ENCODE measurements at places on chromosomes 7 and 10. TPM values are rescaled to one million over a fixed set of nuclear protein-coding genes. Genes with fewer than 3 reads are reported as not detected.
A peak's percentile ranks its signal among the peaks of the same experiment; 100 is the strongest.

- no peak for DNase-seq
Measured at GRCh38 chr10:122458693-122459092, 2.7 kb upstream of the HTRA1 start.

DNA sequence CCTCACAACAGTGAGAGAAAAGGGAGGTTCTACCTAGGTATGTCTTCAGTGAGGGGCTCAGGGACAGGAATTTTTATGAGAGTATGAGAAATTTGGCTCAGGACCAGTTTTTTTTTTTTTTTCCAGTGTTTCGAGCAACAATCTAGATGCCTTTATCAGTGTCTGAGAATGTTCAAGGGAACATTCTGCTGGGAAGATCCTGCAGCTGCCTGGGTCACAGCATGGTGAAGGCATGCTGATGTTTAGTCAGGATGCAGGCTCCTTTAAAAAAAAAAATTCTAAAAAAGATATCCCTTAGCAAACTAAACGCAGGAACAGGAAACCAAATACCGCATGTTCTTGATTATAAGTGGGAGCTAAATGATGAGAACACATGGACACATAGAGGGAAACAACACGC is 31.0 kb downstream of the SBDS start:
- DNase-seq = no peak

GRCh38 chr10:17134737-17135260 is 5.2 kb upstream of the CUBN start:
- no peak for DNase-seq

PAX2 gene
- 39.7 TPM for total RNA-seq

DNA sequence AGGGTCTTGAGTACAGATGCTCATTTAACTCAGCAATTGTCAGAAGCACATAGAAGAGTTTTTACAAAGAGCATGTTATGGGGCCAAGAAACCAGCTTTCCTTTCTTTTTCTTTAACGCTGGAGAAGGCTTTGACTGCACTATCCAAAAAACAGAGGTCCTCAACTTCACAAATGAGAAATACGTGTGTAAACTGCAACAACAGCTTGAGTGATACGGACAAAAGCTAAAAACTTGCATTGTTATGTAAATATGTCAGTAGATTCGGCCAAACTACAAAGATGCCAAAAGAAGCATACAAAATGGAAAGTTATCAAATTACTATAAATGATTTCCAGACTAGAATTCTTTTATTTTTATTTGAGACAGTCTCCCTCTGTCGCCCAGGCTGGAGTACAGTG is 62.4 kb upstream of the C10orf90 start:
- DNase-seq = no peak

HTR7 gene
- total RNA-seq = 1.0 TPM

GRCh38 chr10:50260791-50261281 is 9.5 kb upstream of the ASAH2 start:
- DNase-seq = no peak

TMEM236 gene
- 0.73 TPM for total RNA-seq

DNA sequence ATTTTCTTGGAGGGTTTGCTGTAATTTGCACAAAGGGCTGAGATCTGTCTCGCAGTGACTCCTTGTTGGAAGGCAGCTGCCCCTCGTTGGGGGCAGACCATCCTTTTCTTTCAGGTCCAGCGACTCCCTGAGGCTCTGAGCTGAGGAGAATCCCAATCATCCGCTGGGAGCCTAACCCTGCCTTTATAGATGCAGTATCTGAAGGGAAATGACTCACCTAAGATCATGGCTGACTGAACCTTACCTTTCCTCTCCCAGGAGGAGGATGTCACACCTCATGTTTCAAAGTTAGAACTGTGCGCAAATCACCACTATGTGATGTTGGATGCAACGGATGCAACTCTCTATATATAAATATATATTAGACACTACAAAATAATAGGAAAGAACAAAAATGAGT is 36.4 kb upstream of the MXI1 start:
- DNase-seq = no peak

GRCh38 chr7:85162721-85163120 is 24.1 kb downstream of the SEMA3D start:
- no peak for DNase-seq

FAM171A1 gene
- total RNA-seq = 31.2 TPM

TFPI2 gene
- not detected for total RNA-seq

GRCh38 chr10:4512671-4513240 is 313.3 kb upstream of the AKR1E2 start:
- no peak for DNase-seq

STEAP1B gene
- total RNA-seq = 3.5 TPM

LIPF gene
- 4.4 TPM for total RNA-seq

- no peak for DNase-seq
Measured at GRCh38 chr7:115980159-115980558, 50.4 kb downstream of the TFEC start.

GRCh38 chr10:4720463-4720862 is 105.5 kb upstream of the AKR1E2 start:
- DNase-seq = no peak

- no peak for DNase-seq
Measured at GRCh38 chr7:116994611-116995010, 41.3 kb downstream of the ST7 start.

GRCh38 chr10:113692271-113692670 is 12.6 kb downstream of the CASP7 start:
- no peak for DNase-seq

DNA sequence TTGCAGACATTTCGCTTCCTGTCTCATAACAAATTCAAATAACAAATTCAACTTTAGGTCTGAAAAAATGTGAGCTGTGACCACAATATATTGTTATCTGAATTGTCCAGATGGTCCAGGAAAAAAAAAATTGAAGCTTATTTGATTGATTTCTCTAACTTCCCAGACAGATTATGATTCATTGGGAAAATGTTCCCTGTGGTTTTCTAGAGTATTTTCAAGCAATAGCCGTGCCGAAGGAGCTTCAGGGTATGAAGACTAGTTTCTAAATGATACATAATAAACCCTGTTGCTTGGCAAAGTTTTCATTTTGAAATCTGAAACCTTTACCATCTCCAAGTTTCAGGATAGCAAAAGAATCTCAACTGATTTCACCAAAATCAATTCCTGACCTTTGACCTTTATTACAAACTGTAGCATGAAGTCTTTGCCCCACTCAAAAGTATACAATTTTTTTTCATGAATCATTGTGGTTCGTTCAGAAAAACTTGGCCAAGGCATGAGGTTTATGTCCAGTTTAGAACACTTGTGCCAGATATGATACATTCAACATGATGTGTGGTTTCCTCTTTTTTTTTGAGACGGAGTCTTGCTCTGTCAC is 109.9 kb downstream of the JCAD start:
- DNase-seq = no peak

NUTM2A gene
- total RNA-seq = not detected

DNA sequence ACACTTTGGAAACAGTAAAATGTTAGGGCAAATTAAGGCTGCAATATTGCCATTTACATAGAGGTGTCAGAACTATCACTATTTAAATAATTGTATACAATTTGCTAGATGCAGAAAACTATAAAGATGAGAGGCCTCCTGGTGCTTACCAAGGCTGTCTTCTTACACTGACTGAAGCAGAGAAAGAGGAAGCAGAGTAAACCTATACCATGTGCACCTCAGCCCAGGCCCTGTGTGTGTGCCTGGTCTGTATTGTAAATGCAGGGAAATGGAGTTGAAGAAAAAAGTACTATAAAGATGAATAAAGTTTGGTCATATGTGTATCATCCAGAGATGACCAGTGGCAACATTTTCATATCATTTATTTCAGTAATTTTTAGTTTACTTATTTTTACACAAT is 29.2 kb downstream of the ELMO1 start:
- DNase-seq = no peak

DNA sequence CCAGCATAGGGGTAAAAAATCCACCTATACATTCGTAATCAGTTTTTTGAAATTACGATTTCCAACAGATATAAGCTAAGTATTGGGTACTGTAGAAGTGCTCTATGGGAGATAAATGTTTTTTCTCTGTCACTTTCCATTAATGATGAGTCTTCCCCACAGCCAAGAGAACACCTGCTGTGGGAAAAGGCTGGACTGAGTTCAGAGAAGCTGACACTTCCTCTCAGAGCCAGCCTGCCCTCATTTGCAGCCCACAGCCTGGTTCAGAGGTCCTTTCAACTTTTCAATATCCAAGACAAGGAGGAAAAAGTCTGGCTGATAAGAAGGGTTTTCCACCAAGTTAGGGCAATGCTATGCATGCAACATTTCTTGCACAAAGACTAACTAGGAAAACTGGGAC is 64.5 kb upstream of the DNAJB12 start:
- no peak for DNase-seq

- no peak for DNase-seq
Measured at GRCh38 chr10:11530806-11531205, 80.6 kb downstream of the USP6NL start.

DNA sequence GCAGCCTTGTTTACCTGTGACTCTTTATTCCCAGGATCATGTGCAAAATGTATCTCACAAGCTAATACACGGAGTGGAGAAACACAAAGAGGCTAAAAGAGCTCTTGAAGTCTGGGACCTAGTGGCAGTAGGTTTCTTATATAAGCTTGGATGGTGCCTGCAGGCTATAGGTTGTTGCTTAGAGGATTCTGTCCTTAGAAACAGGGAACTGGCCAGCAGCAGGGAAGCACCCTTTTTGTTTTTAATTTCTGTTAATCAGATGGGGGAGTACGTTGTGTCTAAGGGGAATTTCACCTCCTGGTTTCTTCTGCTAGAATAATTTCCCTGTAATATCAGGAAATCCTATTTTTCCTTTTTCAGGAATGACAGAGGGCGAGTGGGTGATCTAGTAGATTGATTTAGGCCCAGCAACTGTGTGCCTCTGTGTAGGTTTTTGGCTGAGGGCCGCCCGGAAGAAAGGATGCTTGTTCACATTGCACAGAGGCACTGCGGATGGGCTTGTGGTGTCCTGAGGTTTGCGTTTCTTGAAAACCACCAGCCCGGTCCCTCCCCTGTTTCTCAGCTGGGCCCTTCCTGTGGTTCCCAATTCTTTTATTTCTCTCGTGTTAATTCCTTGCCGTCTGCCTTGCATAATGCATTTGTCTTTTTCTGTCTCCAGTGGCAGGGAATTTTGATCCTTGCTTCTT is 158.0 kb downstream of the CAMK1D start:
- no peak for DNase-seq

CPVL gene
- 10.5 TPM for total RNA-seq

GRCh38 chr10:103395754-103396066 is 565 bp downstream of the ATP5MK start:
- no peak for DNase-seq

PTPRN2 gene
- total RNA-seq = 1.2 TPM

ATRNL1 gene
- total RNA-seq = 193 TPM

DNA sequence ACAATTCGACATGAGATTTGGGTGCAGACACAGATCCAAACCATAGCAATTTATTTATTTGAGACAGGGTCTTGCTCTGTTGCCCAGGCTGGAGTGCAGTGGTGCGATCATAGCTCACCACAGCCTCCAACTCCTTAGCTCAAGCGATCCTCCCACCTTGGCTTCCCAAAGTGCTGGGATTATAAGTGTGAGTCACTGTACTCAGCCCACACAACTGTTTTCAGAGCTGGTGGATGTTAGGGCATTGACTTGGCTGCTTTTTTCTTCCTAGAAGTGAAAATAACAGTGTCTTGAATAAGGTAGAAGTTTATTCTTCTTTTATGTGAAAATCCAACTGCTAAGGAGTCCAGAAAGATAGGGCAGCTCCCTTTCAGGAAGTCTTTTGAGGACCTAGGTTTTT is 132.1 kb downstream of the CCDC3 start:
- DNase-seq = no peak

GRCh38 chr10:3364768-3365480 is 192.3 kb upstream of the PITRM1 start:
- no peak for DNase-seq

GRCh38 chr10:78253063-78253853 is 219.6 kb downstream of the RPS24 start:
- no peak for DNase-seq

CALHM3 gene
- not detected for total RNA-seq

CASTOR2 gene
- 35.6 TPM for total RNA-seq

DNA sequence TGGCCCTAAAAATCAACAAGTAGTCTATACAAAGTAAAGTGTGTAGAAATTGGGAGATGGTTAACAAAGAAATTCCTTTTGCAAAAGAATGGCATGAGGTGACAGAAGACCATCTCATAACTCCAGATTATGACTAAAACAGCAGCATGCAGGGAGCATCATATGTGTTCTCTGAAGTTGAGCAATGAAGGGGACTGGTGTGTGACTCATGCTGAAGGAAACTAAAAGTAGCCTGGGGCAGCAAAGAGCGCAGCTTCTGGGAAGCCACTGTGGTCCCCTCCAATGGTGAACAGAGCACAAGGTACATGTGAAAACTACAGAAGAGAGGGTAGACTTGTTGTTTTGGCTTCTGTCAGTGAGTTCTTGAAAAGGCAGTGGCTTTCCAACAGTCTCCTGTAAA is 133.4 kb downstream of the MACC1 start:
- DNase-seq = peak; percentile 39

DNA sequence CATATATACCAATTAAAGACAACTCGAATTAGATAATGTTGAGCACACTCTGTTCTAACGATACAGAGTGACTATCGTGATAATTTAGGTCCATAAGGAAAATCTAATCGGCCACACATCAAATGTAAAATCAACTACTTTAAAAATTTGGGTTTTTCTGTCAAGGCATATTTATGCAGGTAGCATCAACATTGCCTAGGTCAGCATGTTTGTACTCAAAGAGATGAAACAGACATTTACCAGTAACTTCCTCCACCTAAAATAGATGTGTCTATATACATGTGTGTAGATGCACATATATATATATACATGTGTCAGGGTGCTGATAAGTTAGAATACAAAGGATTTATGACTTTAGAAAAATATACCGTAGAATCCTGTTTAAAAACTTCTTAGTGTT is 22.0 kb downstream of the PSMC2 start:
- no peak for DNase-seq

GRCh38 chr7:128137181-128137580 is 103.9 kb upstream of the LEP start:
- no peak for DNase-seq

- DNase-seq = no peak
Measured at GRCh38 chr10:69467928-69468750, 16.9 kb downstream of the TSPAN15 start.

DNA sequence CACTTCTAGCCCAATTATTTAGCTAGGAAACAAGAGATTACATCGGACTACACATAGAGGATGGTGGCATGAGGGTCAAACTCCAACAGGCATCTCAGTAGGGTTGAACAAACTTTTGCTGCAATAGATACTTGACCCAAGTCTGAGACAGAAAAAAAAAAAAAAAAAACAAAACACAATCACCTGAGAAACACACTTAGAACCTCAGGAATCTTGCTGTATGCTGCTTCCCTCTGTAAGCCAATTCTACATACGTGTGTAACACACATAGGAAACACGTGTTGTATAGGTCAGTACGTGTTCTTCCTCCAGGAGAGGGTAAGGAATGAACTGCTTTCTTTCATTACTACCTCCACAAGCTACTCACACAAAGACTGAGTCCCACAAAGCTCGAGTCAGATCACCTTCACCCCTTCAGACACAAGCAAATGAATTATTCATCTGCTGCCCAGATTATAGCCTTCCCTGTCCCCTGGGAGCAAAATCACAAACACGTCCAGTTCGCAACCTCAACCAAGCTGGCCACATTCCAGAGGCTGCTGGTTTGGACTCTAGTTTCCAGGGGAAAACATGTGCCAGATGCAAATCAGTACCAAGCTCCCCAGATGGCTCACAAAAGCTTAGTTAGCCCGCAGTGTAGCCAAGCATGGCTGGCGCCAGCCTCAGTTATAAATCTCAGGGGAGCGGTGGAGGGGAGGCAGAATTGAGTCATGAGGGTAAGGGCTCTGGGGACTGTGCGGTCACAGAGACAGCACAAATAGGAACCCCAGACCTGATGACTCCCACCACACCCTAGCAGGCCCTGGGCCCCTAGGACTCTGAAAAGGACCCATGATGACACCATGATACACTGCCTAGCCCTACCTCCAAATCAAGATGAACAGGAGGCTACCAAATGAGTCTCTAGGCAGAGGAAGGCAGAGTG is 15.1 kb downstream of the PSAP start:
- DNase-seq = peak; percentile 78

Data from uterus (tissue), 4 donors.